ENCODE measurements at places on chromosomes 2 and 18. TPM values are rescaled to one million over a fixed set of nuclear protein-coding genes. Genes with fewer than 3 reads are reported as not detected.

Gene ZNF514
- 14.0 TPM for total RNA-seq

Gene OR6B3
- not detected for total RNA-seq

Gene SKA1
- 18.0 TPM for total RNA-seq

Gene RGPD3
- total RNA-seq, result 0.51 TPM

Gene UGT1A7
- not detected for total RNA-seq

Gene ABCB11
- under 0.01 TPM for total RNA-seq

Data from dermis blood vessel endothelial cell (primary cell).